Activated CD4-positive, alpha-beta T cell treated with anti-CD3 and anti-CD28 coated beads, Interleukin-2, amount 50 U/mL, for 48 hours (primary cell): ENCODE measurements at places on chromosomes 7 and 10.
A peak's percentile ranks its signal among the peaks of the same experiment; 100 is the strongest.

DNA sequence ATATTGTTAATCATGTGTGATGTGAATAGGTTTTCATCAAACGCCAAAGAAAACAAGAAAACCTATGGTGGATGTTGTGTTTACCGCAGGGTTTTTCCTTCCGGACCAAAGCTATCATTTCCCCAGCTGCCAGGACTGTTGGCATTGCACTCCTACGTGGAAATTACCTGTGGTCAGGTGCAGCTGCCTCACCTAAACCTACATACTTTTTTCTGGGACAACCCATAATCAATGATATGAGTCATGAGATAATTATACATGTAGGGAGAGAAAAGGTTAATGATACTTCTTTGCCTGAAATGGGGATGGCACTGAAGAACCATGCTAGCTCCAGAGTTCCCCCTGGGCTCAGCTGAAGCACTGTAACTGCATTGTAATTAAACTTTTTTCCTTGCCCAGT lies 223.6 kb upstream of the SEMA3E start:
- DNase-seq = no peak

- no peak for DNase-seq
Measured at GRCh38 chr10:25912866-25913265, 21.2 kb upstream of the MYO3A start.

- DNase-seq = no peak
Measured at GRCh38 chr7:55066524-55066923, 47.7 kb downstream of the EGFR start.

DNA sequence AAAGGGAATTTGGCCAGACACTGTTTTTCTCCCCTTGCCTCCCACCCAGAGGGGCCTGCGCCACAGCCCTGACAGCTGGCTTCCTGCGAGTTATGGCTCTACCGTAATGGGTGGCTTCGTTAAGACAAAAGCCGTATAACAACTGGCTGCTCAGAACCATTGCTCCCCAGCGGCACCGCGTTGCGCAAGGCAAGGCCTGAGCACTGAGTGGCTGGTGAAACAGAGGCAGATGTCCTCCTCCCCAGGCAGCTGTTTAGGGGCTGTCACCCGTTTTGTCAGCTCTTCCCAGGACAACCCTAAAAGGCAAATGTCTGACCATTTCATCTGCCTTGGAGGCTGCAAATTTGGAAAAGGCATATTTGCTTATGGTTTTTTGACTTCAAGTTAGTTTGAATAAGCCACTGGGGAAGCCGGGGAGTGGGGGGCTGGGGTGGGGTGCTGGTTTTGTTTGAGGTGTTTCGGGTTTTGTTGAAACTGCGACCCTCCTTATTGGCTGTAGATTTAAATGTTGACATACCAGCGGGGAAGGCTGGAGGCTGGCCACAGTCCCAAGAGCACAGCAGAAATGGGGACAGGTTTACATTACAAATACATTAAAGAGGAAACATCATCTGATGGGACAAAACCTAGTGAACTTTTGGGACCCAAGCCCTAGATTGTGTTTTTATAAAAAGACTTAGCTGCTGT lies 681 bp upstream of the SPOCK2 start:
- DNase-seq = peak; percentile 62

GRCh38 chr7:134372858-134373257 lies 56.1 kb upstream of the SLC35B4 start:
- DNase-seq = no peak

- DNase-seq = no peak
Measured at GRCh38 chr10:122232769-122233168, 38.3 kb upstream of the BTBD16 start.

DNA sequence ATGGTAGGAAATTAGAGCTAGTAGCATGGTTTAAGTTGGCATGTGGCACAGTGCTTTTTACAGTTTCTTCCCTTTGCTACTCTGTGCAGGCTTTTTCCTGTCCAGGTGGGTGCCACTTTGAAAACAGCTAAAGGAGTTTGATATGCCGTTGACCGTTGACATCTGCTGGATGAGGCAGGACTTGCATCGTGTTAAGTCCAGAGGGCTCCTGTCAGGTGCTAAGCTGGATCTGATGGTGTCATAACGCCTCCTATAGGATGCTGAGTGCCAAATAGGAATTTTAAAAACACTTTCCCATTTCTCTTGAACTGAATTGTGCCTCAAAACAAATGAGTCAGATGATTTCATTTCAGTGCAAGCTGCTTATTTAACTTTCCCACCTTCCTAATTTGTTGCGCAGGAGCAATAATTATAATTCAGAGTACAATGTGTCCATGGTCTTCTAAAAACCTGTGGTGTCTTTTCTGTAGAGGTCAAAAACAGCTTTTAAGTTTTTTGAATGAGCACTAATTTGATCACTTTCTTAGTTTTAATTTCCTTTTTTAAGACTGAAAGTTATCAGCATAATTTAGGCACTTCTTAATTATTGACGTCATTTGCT lies 178.3 kb downstream of the CDCA7L start:
- peak; percentile 6 for DNase-seq

GRCh38 chr7:133477791-133478190 lies 224.9 kb downstream of the EXOC4 start:
- DNase-seq = no peak

- DNase-seq = no peak
Measured at GRCh38 chr7:47715631-47716068, 133.7 kb upstream of the TNS3 start.

- DNase-seq = no peak
Measured at GRCh38 chr7:98760201-98760651, 109.6 kb downstream of the TMEM130 start.
